ENCODE measurements at places on chromosomes 2 and 18. TPM values are rescaled to one million over a fixed set of nuclear protein-coding genes. Genes with fewer than 3 reads are reported as not detected.

DNA sequence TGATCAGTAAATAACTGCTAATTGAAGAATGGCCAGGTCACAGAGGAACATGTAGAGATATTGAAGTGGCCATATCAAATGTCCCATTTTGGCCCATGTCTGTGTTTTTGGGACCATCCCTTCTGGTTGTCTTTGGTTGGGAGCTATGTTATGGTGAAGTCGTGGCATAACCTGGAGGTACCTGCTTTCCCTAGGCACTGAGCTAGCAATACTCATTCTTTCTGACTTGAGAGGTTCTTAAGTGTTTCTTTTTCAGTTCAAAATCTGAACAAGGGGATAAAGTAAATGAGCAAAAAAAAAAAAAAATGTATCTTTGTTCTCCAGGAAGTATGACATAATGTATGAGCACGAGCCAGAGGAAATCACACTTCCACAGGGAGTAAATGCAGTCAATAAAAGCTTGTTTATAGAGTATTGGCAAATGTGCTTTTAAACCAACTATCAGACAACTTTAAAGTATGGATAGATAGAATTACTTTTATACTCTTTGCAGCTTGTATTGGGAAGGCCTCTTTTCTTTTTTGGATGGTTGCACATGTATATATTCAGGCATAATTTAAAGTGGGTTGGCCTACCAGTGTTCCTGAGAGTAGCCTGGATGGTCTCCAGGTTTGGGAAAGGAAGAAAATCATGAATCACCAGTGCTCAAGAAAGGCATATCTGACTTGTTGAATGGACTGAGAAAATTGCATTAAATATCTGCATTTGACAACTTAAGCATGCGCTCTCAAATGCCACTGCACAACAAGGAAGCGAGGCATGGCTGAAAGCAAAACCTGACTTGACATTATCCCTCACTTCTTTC, 125.0 kb downstream of the SPHKAP start:
- no peak for DNase-seq

- DNase-seq, result no peak
Observed at GRCh38 chr18:42157878-42158277, 202.8 kb downstream of the PIK3C3 start.

DNA sequence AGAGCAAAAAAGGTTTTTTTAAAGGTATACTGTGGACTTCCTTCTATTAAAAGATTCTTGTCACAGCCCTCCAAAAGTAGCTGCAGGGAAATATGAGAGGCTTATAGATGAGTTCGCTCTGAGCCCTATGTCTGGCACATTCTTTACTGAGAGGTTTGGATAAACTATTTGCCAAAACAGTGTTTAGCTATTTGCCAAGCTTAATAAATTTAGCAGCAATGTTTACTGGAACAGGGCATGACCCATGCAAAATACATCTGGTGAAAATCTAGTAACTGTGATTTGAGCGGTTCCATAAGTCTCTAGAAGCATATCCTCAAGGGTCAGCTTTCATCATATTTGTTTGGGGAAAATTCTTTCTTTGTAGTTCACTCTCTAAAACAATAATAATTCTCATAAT, 1696.7 kb upstream of the PIK3C3 start:
- no peak for DNase-seq

- no peak for DNase-seq
Observed at GRCh38 chr2:118525346-118525745, 322.1 kb downstream of the EN1 start.

GRCh38 chr2:3463186-3463835, 56.0 kb downstream of the ADI1 start:
- no peak for DNase-seq

DNA sequence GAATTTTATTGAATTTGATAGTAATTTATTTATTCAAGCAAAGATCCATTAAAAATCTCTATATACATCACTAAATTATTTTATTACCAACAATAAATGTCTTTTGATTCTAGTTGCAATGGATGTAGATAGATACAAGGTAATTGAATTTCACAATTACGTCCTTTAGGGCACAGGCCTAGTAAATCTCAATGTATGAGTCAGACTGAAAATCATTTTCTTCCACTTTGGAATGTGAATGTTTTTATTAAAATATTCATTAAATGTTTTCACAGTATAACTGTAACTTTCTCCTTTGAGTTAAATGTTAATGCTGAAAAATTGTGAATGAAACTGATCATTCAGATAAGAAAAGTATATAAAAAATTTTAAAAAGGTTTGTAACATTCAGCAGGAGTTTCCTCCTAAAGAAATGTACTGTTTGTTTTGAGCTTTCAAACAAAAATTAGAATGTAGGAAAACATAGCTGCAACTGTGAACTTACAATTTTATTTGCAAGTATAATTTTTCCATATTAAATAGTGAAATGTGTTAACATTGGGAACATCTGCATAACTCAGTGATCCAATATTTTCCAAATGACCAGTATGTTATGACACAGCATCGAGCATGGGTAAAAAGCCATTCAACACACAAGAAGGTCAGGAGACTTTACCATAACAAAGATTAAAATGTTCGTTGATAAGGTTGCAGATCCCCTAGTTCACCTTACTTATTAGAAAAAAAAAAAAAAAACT, 663.7 kb downstream of the METTL4 start:
- DNase-seq, result no peak

DNA sequence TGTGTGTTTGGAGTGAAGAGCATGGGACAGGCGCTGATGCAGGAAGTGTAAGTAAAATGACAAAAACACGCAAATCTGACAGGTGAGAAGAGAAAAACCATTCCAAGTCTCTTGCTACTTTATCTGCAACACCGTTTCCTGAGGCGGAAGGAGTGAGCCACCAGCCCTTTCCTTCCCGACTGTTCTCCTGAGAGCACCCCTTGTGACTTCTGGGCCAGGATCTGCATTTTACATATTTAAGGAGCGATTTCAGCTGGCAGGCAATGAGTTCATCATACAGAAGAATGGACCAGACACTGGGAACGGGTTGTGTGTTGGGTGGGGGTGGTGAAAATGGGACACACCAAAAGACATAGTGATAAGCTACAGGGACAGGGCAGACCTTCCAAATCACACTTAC, 277.3 kb downstream of the TGIF1 start:
- no peak for DNase-seq

The KIF1A gene
- polyA plus RNA-seq, result 0.26 TPM

DNA sequence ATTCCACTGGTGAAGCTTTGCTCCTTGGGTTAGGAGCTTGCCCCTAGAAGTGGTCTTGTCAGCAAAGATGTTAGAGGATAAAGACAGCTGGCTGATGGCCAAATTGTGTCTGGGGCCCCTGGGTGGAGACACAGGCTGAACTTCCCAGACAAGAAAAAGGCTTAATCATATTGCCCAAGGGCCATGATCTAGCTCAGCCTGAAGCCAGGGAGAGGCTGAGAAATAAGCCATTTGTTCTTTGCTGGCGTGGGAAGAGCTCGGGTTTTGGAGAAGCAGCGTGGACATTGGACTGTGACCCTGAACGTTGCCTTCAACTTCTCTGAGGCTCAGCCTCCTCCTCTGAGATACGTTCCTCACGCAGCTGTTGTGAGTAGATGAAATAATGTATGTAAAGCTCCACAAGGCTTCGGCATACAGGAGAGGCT, 153.0 kb downstream of the ZFP36L2 start:
- no peak for DNase-seq

The FABP1 gene
- not detected for polyA plus RNA-seq

The TMEM169 gene
- polyA plus RNA-seq, result 0.82 TPM

The CFC1 gene
- not detected for polyA plus RNA-seq

GRCh38 chr18:48139431-48140347, 209.2 kb upstream of the SMAD2 start:
- DNase-seq, result no peak

GRCh38 chr2:136081582-136082210, 36.3 kb downstream of the CXCR4 start:
- DNase-seq, result no peak

The IKZF2 gene
- 0.18 TPM for polyA plus RNA-seq
